ENCODE measurements at places on chromosomes 16 and 17.
A peak's percentile ranks its signal among the peaks of the same experiment; 100 is the strongest.

- DNase-seq, result no peak
Observed at GRCh38 chr17:2241823-2242222, 61.8 kb downstream of the SMG6 start.

- DNase-seq, result no peak
Observed at GRCh38 chr17:43399839-43400328, 1.1 kb downstream of the ARL4D start.

DNA sequence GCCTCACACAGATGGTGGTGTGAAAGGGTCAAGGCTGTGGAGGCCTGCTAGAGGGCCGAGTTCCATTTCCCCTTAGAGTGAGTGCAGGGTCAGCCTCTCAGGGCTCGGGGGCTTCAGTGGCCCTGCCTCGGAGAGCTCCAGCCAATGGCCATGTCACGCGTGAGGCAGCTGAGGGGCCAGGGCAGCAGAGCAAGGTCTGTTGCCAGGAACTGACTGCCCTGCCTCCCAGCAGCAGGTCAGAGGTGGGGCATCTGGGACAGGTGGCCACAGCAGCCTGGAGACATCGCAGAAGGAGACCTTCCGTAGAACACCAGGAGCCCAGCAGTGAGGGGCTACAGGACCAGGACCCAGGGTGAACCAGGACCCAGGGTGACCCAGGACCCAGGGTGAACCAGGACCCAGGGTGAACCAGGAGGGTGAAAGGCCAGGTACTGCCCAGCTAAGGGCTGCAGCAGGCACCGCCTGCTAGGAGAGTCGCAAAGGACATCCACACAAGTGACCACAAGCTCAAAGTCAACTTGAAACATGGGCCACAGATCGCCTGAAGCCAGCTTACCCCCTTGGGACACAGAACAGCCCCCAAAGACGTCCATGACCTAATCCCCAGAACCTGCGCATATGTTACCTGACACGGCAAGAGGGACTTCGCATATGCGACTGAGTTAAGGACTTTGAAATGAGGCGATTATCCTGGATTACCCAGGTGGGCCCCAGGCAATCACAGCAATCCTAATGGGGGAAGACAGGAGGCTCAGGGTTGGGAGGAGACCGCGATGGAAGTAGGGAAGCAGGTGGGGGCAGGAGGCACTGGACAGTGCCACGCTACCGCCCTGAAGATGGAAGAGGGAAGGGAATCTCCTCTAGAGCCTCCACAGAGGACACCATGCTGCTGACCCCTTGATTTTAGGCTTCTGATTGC, 4.8 kb upstream of the MEAK7 start:
- no peak for DNase-seq

GRCh38 chr16:58048494-58049231, 23.1 kb downstream of the MMP15 start:
- DNase-seq, result no peak

DNA sequence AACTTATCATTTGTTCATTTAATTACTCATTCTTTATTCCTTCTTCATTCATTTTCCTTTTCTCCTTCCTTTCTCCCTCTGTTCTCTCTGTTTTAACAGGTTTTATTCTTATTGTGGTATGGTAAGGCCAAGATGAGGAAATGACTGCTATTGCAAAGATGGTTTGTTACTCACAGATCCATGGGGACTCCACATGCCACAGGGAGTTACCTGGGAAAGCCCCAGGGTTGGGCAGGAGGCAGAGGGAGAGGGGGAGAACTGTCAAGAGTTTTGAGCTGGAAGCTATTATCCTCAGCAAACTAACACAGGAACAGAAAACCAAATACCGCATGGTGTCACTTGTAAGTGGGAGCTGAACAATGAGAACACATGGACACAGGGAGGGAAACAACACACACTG, 453.3 kb downstream of the WWOX start:
- DNase-seq, result no peak

- peak; percentile 88 for DNase-seq
Observed at GRCh38 chr17:46071796-46072195, 72.7 kb downstream of the STH start.

GRCh38 chr17:55265311-55266021, 706 bp downstream of the HLF start:
- DNase-seq, result no peak

Data from NCI-H1436 (cell line).